GM12878 (cell line): ENCODE measurements at places on chromosomes 2 and 18.

GRCh38 chr2:161165266-161165665, 5.0 kb downstream of the TANK start:
- no peak for DNase-seq

GRCh38 chr18:71598374-71598773, 945.8 kb downstream of the CBLN2 start:
- no peak for DNase-seq

DNA sequence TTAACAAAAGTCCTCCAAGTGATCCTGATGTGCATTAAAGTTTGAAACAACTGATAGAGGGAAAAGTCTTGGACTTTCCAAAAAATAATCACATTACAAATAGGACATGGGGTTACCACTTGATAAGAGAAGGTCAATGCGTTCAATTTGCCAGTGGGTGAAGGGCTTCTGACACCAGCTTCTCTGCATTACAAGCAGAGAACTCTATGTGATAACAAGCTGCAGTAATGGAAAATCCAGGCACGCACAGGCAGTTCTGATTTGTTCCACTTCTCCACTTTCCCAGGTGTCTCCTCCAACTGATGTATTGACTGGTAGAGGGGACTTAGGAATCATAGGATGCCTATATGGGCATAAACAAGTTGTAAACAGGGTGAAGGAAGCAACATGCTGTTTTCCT, 234.0 kb upstream of the MGAT5 start:
- no peak for DNase-seq

- no peak for DNase-seq
These were observed 163.6 kb downstream of the C1D start for GRCh38 chr2:67899187-67899586.

DNA sequence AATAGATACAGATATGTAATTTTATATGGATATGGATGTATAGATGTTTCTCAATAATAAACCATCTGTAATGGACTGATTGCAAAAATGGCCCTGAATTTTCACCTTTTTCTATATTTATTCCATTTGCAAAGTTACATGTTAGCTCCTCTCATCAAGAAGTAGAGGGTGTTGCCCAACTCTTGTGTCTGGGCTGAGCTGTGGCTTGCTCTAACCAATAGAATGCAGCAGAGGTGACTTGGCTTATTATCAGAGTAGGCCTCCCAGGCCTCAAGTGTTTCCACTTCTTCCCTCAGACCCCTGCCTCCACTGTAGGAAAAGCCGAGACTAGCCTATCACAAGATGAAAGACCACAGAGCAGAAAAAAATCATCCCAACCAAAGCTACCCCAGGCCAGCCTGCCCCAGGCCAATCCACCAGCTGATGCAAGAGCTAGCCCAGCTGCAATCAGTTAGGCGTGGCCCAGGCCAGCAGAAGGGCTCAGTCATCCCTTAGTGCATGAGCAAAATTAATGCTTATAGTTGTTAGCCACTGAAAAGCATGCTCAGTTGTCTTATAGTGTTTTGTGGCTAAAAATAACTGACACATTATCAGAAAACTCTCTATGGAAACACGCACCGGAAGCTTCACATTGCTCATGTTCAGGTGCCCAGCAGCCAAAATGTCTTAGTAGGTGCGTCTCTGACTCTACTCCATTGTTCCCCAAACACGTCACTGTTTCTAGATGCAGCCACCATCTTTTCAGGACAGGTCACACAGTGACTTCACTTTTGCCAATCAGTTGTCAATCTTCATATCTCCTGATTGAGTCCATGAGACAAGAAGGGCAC, 464.0 kb downstream of the FBXO15 start:
- DNase-seq = no peak
